ENCODE measurements at places on chromosomes 12 and 14.
A peak's percentile ranks its signal among the peaks of the same experiment; 100 is the strongest.

DNA sequence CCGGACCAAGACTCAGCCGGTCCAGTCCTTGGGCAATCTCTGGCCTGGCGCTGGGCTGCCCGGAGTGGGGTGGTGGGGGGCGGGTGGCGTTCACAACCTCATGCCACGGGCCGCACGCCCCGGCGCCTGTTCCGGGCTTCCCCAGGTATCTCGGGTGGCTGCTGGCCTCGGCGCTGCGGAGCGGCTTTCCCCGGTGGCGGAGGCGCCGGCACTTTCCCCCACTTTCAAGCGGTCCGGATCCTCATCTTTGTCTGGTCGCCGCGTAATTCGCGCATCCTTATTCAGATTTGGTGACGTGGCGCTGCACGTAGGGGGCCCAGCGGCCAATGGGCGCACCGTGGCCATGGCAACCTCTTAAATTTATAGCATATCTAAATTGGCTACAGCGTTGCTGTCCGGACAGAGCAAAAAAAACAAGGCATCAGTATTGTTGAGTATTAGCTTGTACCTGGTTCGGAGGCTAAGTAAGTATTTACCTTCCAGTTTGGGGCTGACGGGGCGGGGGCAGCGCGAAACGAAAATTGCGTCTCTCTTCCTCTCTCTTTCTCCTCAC is at the start of gene LHX5:
Gene LHX5, minus strand, starts transcription at position 253 of the 553 bp plus-strand sequence. CDS start 373 bp downstream, outside the sequence.
- no peak for DNase-seq

DNA sequence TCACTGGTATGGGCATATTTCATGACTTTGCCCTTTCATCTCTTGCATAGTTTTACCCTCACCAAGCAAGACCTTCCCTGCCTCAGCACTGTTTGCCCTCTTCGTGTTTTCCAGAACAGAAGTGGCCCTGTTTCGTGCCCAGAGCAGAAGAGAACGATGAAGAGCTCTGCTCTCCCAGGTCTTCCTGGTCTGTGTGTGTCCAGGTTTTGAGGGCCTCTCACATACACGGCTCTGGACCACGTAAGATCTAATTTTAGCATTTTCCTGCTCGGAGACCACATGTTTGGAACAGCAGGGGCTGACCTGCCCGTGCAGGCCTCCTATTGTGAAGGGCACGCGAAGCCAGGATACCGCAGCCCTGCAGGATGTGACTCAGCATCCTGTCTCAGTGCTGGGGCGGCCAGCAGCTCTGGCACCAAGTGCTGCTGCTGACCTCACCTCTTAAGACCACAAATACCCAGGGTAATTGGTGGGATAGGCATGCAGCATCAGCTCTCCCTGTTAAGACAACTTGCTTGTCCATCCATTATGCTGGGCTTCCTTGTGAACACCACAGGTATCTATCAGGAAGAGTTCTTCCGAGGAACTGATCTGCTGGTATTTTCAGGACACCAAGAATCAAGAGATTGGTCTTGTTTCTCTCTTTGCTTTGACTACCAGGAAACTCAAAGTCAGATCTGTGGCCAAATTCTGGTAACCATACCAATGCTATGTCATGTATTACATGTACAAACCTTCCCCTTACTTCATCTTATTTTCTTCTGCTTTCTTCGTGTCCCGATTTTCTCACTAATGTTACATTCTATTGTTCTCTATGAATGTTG is 19.0 kb downstream of the SSH1 start:
- peak; percentile 96 for DNase-seq

DNA sequence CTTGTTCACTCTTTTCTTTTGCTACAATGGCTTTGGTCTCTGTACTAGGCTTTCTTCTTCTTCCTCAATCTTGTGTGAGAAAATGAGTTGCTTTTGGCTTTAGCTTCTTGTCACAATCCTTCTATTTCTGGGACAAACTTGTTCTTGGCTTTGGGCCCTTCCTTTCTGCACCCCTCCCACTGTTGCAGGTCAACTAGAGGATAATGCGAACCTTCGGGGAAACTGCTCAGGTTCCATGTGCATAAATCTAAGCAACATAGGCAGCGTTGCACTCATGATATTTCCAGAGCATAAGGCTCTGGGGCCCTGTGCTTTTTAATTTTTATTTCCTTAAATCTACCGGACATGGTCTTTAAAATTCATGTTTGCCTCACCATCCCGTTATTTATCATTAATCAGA is 89.8 kb upstream of the LRIG3 start:
- no peak for DNase-seq

GRCh38 chr12:110689281-110690126 is 589 bp upstream of the HVCN1 start:
- no peak for DNase-seq

- DNase-seq = no peak
These were observed 90.0 kb upstream of the PLEKHA5 start for GRCh38 chr12:19039515-19039914.
